Stimulated activated CD4-positive, alpha-beta T cell treated with anti-CD3 and anti-CD28 coated beads, TNF-alpha, amount 100 ng/mL, for 48 hours (primary cell): ENCODE measurements at places on chromosomes 2 and 18.

GRCh38 chr2:58553522-58553921, 312.4 kb upstream of the FANCL start:
- no peak for DNase-seq

- DNase-seq, result no peak
Observed at GRCh38 chr18:69162649-69163048, 238.0 kb upstream of the DOK6 start.

DNA sequence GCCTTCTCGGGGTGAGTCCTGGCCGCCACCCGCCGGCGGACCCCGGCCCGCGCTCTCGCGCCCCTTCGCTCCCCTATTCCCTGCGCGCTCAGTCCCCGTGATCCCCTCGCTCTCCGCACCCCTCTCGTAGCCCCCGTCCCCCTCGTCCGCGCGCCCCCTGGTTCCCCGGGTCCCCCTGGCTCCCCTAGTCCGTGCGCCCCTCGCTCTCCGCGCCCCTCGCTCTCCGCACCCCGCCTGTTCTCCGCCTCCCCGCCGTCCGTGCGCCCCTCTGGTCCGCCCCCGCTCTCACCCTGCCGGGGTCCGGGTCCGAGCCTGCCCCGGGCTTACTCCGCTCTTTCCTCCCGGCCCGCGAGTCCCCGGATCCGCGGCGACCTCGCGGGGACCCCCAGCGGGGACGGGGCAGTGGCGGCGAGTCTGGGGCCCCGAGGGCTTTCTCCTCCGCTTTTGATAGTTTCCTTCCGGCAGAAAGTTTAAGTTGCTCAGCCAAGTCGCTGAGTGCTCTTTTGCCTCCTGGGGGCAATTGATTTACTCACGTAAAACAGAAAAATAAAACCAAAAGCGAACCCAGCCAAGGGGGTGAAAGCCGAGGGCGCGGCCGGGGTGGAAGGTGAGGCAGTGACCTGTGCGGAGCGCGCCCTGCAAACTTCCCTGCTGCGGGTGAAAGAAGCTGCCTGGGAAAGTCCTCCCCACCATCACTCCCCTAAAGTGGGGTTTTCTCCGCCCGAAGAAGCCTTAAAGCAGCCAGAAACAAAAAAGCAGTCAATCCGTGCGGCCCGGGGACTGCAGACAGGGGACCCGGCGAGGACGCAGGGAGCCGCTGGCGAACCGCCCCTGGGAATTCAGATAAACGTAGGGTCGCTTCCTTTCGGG, 568 bp downstream of the RAB31 start:
- no peak for DNase-seq

DNA sequence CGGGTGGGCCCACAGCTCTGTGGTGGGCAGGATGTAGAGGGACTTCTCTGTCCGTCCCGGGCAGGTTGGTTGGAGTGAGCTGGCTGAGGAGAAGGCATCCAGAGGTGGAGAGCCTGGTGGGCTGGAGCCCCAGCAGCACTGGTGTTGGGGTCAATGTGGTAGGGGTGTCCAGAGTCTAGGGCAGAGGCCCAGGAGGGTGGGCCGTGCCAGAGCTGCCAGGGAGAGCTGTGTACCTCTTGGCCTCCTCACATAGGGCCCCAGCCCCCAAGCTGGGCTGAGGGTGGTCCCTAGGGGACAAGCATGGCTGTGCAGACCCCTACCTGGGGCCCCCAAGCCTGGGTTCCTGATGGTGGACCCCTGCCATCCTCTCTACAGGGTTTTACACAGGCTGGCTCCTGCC, 16.0 kb downstream of the ANO7 start:
- DNase-seq, result no peak

- DNase-seq, result no peak
Observed at GRCh38 chr2:160742667-160743066, 249.1 kb upstream of the RBMS1 start.

GRCh38 chr18:7174344-7175095, 56.4 kb upstream of the LRRC30 start:
- DNase-seq, result no peak

DNA sequence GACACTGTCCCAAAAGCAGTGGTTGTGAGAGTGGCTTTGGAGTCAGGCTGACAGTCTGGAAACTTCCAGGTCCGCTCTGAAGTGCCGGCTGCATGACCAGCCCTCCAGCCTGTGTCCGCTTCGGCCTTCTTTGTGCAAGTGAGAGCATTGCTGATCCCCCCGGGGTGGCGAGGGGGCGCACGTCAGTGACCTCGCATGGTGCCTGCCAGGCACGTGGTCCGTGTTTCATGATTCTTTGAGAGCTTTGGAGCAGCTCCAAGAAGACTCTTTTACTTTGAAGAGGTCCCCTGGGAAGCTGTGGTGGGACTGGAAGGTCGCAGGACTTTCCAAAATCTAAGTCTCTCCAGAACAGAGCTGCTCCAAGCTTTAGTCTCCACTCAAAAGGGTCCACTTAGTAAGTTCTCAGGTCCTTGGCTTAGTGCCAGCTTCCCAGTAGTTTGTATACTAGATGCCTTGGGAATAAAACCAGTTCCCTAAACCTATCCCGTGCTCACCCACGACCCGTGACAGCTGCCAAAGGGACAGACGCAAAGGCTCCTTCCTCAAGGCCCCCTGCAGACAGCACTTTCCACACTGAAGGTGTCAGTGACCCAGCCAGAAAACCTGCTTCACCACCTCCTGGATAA, 68.8 kb downstream of the ADI1 start:
- no peak for DNase-seq

DNA sequence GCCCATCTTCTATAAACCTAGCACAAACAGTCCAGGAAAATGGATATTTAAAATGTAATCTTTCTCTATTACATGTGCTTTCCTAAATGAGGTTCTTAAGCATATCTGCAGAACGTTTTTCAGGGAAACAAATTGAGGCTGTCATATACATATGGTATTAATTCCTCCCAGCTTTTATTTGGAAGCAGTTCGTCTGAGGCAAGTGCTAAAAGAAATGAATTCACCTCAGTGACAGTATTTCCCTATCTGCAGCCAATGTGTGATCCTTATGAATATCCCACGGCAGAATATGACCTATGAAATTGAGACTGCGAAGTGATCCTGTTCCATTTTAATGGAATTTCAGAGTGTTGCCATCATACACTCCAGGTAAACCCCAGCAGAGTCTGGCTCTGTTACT, 7.1 kb downstream of the MYOM1 start:
- DNase-seq, result no peak

GRCh38 chr18:57015451-57015850, 131.4 kb upstream of the BOD1L2 start:
- DNase-seq, result no peak

DNA sequence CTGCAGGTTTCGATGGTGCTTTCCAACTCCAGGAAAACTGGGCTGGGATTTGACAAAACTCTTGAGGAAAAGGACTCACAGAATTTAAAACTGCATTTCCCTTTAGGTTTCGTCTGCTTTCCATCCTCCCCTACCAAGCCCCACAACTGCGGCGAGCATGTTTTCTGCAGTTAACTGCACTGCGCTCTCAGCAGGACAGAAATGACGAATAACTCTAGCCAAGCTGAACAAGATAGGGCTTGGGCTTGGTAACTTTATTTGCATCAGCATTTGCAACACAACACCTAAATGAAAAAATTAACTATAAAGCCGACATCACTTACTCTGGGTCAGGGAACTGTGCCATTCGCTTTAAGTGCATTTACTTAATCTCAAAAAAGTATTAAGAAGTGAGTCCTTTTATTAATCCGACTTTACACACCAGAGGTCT, 669 bp upstream of the PIKFYVE start:
- DNase-seq, result no peak

- no peak for DNase-seq
Observed at GRCh38 chr2:238593236-238593635, 166.5 kb downstream of the ASB1 start.
